ENCODE measurements at places on chromosomes 2 and 18. TPM values are rescaled to one million over a fixed set of nuclear protein-coding genes. Genes with fewer than 3 reads are reported as not detected.

The CYS1 gene
- 0.09 TPM for total RNA-seq

The SAG gene
- total RNA-seq, result not detected

DNA sequence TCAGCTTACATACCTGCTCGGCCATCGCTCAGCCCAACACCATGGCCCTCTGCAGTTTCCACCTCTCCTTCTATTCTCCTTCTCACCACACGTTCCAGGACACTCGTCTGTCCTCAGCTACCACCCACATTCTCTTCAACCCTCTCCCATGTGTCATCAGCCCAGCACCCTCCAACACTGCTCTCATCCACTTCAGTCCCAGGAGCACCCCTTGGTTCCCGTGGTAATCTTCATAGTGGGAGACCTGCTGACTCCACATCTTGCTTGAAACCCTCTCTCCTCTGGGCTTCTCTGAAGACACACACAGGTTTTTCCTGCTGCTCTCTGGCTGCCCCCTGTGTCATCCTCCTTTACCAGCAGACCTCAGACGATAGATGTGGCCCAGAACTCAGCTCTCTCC, 228.7 kb downstream of the GBX2 start:
- H3K4me1 ChIP-seq, result no peaks in the 10 kb centered on the region
- DNase-seq, result no peak
- H3K36me3 ChIP-seq, result no peaks in the 10 kb centered on the region
- no peak overlapping the region for H3K4me3 ChIP-seq

DNA sequence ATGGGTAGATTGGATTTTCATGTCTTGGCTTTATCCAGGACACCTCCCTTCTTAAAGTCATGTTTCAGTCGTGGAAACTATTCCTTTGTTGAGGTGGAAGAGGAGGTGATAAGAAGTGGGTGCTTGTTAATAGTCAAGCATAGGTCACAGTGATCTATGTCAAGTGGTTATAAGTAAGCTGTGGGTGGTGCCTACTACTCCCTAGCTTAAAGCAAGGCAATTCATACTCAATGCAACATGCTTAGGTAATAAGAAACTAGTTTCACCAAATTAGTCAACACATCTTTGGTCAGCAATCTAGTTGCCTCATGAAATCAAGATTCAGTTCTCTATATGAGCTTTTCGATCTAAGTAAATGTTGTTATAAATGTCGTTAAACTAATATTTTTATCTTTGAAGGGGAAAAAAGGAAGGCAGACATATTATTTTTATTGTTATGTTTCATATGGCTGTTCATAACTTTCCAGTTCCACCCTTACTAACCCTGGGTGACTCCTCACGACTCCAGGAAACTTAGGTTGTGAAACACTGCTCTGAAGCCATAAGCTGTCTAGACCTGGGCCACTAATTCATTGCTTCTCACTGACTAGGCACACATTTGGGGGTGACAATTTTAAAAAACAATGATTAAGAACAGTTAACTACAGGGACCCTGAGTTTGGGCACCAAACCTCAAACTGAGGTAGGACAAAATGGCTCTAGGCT, 5.8 kb upstream of the ABCB11 start:
- no peak for DNase-seq
- no peaks in the 10 kb centered on the region for H3K4me1 ChIP-seq
- no peak overlapping the region for H3K4me3 ChIP-seq
- no peaks in the 10 kb centered on the region for H3K27me3 ChIP-seq
- no peak overlapping the region for H3K27ac ChIP-seq

- no peaks in the 10 kb centered on the region for H3K36me3 ChIP-seq
- H3K4me3 ChIP-seq, result no peak overlapping the region
- H3K4me1 ChIP-seq, result no peaks in the 10 kb centered on the region
- H3K27ac ChIP-seq, result no peak overlapping the region
Measured at GRCh38 chr2:109507217-109507616, 106.5 kb downstream of the SEPTIN10 start.

The ITGB6 gene
- not detected for total RNA-seq

GRCh38 chr18:3625742-3626091, 175.7 kb downstream of the TGIF1 start:
- no peaks in the 10 kb centered on the region for H3K36me3 ChIP-seq
- peak overlapping the region; percentile 91 for H3K27ac ChIP-seq
- H3K4me3 ChIP-seq, result no peak overlapping the region
- H3K4me1 ChIP-seq, result peaks cover 14% of the 10 kb centered on the region
- H3K27me3 ChIP-seq, result no peaks in the 10 kb centered on the region

GRCh38 chr2:80670763-80671162, 366.2 kb upstream of the LRRTM1 start:
- no peaks in the 10 kb centered on the region for H3K36me3 ChIP-seq
- no peaks in the 10 kb centered on the region for H3K4me1 ChIP-seq
- no peak overlapping the region for H3K4me3 ChIP-seq
- no peak overlapping the region for H3K27ac ChIP-seq

GRCh38 chr18:48765053-48765452, 185.7 kb downstream of the SMAD7 start:
- no peak for DNase-seq
- no peaks in the 10 kb centered on the region for H3K4me1 ChIP-seq
- no peaks in the 10 kb centered on the region for H3K36me3 ChIP-seq
- H3K27ac ChIP-seq, result no peak overlapping the region

The MC2R gene
- not detected for total RNA-seq

The ALK gene
- total RNA-seq, result not detected

DNA sequence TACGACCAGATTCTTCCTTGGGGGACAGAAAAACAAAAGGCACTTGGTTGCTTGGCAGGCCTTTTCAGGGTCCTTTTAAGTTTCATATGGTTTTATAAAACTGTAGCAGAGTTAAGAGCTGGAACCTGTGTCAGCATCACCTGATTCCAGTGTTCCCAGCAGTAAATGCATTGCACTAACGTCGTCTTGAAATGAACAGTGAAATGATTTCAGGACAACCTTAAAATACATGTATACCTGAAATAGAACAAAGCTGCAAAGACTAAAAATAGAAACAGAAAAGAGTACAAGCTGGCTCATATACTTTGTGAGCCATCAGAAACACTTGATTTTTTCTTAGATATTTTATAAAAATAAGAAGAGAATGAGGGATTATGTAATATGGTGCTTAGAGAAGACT, 51.9 kb downstream of the ACSL3 start:
- no peak overlapping the region for H3K27ac ChIP-seq
- H3K4me1 ChIP-seq, result no peaks in the 10 kb centered on the region
- no peak overlapping the region for H3K4me3 ChIP-seq
- DNase-seq, result no peak
- no peaks in the 10 kb centered on the region for H3K27me3 ChIP-seq

GRCh38 chr2:176817061-176817565, 395.5 kb upstream of the HNRNPA3 start:
- peaks cover 4% of the 10 kb centered on the region for H3K4me1 ChIP-seq
- H3K4me3 ChIP-seq, result no peak overlapping the region
- H3K27me3 ChIP-seq, result no peaks in the 10 kb centered on the region
- H3K36me3 ChIP-seq, result no peaks in the 10 kb centered on the region
